Mesothelial cell of epicardium (in vitro differentiated cells): ENCODE measurements at places on chromosomes 5 and 9. TPM values are rescaled to one million over a fixed set of nuclear protein-coding genes. Genes with fewer than 3 reads are reported as not detected.
A peak's percentile ranks its signal among the peaks of the same experiment; 100 is the strongest.

DNA sequence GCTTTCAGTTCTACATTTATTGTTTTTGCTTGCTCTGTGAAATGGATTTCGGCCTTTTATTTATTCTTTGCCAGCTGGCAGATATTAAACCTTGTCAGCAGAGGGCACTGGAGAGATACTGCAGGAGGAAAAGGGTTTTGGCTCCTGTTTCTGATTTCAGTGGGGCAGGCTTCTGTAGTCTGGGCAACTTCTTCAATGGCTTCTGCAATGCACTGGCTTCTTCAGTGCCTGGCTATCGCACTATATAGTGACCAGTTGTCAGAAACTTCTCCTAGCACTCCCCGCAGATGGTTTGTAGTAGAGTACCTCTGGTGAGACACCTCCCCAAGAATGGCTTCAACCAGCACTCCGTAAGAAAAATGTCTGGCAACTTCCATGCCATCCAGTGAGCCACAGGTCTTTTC lies 3.2 kb upstream of the NFX1 start:
- peaks cover 4% of the 10 kb centered on the region for H3K36me3 ChIP-seq
- H3K27ac ChIP-seq: no peak overlapping the region

- DNase-seq: no peak
- H3K27ac ChIP-seq: peak overlapping the region; percentile 78
- peaks cover 50% of the 10 kb centered on the region for H3K4me1 ChIP-seq
- H3K4me3 ChIP-seq: no peak overlapping the region
- no peaks in the 10 kb centered on the region for H3K27me3 ChIP-seq
- H3K36me3 ChIP-seq: peaks cover 17% of the 10 kb centered on the region
These were observed 451.8 kb downstream of the RAB3C start for GRCh38 chr5:59034498-59035186.

- H3K4me1 ChIP-seq: no peaks in the 10 kb centered on the region
- no peaks in the 10 kb centered on the region for H3K36me3 ChIP-seq
- H3K27ac ChIP-seq: no peak overlapping the region
- DNase-seq: no peak
- peaks cover 38% of the 10 kb centered on the region for H3K27me3 ChIP-seq
These were observed 62.1 kb upstream of the SPDL1 start for GRCh38 chr5:169521366-169521983.

- no peak overlapping the region for H3K4me3 ChIP-seq
- DNase-seq: no peak
- no peaks in the 10 kb centered on the region for H3K36me3 ChIP-seq
- no peaks in the 10 kb centered on the region for H3K27me3 ChIP-seq
- H3K27ac ChIP-seq: no peak overlapping the region
These were observed 44.2 kb downstream of the GDA start for GRCh38 chr9:72193478-72193881.

CDC20B gene
- 0.09 to 0.16 TPM in 2 of 3 replicates, not detected in the other for total RNA-seq

DNA sequence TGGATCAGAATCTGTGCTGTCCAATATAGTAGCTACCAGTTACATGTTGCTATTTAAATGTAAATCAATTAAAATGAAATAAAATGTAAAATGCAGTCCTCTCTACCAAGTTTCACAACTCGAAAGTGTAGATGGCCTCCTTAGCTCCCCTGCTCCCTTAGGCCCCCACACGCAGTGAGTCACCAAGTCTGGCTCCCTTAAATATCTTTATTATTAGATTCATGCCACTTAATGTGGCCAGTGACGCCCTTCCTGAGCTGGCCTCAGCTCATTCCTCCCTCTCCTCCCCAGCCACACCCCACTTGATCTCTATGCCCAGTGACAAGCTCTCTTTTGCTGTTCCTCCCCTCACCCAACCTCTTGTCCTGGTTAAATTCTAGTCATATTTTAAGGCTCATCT lies 88.4 kb upstream of the DNAH5 start:
- no peaks in the 10 kb centered on the region for H3K36me3 ChIP-seq
- DNase-seq: no peak
- H3K27me3 ChIP-seq: no peaks in the 10 kb centered on the region
- no peak overlapping the region for H3K27ac ChIP-seq
- H3K4me3 ChIP-seq: no peak overlapping the region

DNA sequence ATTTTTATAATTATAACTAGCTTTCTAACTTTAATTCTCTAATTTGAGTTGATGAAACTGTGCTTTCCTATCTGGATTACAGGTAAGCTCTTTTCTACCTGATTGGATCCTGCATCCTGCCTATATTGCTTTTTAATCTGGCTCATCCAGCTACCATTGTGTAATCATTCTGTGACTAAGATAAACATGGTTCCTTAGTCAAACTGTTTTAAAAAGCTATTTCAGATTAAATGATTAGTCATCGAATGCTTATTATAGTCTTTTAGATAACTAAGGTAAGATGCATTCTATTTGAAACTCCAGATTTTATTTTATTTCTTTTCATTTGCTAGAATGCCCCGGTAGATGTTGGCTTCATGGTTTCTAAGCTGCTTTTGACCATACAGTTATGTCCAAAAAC lies 50.7 kb downstream of the ICE1 start:
- no peaks in the 10 kb centered on the region for H3K4me1 ChIP-seq
- H3K27me3 ChIP-seq: no peaks in the 10 kb centered on the region
- DNase-seq: no peak
- peaks cover 37% of the 10 kb centered on the region for H3K36me3 ChIP-seq
- H3K27ac ChIP-seq: no peak overlapping the region
- no peak overlapping the region for H3K4me3 ChIP-seq

KCTD16 gene
- total RNA-seq: 3.9 to 4.8 TPM (median 4.5 TPM) in 3 replicates

MARCHF3 gene
- 8.0 to 9.4 TPM (median 8.5 TPM) in 3 replicates for total RNA-seq

CNTFR gene
- total RNA-seq: 25.9 to 28.9 TPM (median 27.0 TPM) in 3 replicates

- no peaks in the 10 kb centered on the region for H3K27me3 ChIP-seq
- no peak overlapping the region for H3K4me3 ChIP-seq
- peaks cover 19% of the 10 kb centered on the region for H3K36me3 ChIP-seq
These were observed 162.6 kb upstream of the GNA14 start for GRCh38 chr9:77810637-77811119.

VCP gene
- total RNA-seq: 313 to 318 TPM (median 317 TPM) in 3 replicates

GRCh38 chr9:79674052-79674777 lies 102.5 kb downstream of the TLE4 start:
- H3K4me1 ChIP-seq: peaks cover 35% of the 10 kb centered on the region
- peaks cover 10% of the 10 kb centered on the region for H3K36me3 ChIP-seq
- no peaks in the 10 kb centered on the region for H3K27me3 ChIP-seq
- no peak overlapping the region for H3K27ac ChIP-seq
- no peak for DNase-seq

- H3K36me3 ChIP-seq: no peaks in the 10 kb centered on the region
- H3K4me1 ChIP-seq: peaks cover 49% of the 10 kb centered on the region
- no peak for DNase-seq
- no peaks in the 10 kb centered on the region for H3K27me3 ChIP-seq
- H3K27ac ChIP-seq: no peak overlapping the region
These were observed 55.9 kb downstream of the SNX24 start for GRCh38 chr5:122901346-122901745.

DNA sequence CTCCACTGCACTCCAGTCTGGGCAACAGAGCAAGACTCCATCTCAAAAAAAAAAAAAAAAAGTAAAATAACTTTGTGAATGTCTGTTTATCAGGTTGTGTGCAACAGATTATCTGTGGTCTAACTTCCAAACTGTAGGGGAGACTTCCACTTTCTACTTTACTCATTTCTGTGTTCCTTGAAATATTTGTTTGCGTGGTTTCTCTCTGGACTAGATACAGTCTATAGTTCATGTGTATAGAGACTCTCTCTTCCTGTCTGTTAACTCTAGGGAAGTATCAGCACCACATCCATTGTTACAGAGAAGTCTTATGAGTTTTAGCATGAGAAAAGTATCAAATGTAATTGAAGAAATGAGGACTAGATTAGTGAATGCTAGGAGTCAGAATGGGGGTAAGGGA lies 168.3 kb downstream of the LPAR1 start:
- peaks cover 7% of the 10 kb centered on the region for H3K4me1 ChIP-seq
- no peaks in the 10 kb centered on the region for H3K27me3 ChIP-seq
- H3K4me3 ChIP-seq: no peak overlapping the region
- H3K36me3 ChIP-seq: peaks cover 10% of the 10 kb centered on the region
- H3K27ac ChIP-seq: no peak overlapping the region

DNA sequence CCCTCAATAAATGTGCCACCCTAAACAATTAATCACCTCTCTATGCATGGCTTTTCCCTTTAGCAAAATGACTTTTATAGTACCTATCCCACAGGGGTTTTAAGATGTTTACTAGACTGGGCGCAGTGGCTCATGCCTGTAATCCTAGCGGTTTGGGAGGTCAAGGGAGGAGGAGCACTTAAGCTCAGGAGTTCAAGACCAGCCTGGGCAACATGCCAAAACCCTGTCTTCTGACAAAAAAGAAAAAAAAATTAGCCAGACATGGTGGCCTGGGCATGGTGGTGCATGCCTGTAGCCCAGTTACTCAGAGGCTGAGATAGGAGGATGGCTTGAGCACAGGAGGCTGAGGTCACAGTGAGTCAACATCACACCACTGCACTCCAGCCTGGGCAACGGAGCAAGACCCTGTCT lies 13.5 kb downstream of the SH3TC2 start:
- H3K27ac ChIP-seq: no peak overlapping the region
- no peaks in the 10 kb centered on the region for H3K36me3 ChIP-seq
- H3K4me1 ChIP-seq: peaks cover 4% of the 10 kb centered on the region
- H3K27me3 ChIP-seq: no peaks in the 10 kb centered on the region
- H3K4me3 ChIP-seq: no peak overlapping the region
- no peak for DNase-seq
